ENCODE measurements at places on chromosomes 1 and 21. TPM values are rescaled to one million over a fixed set of nuclear protein-coding genes. Genes with fewer than 3 reads are reported as not detected.

GJC2 gene
- 1.3 TPM for total RNA-seq

APCS gene
- total RNA-seq, result not detected

RAB25 gene
- total RNA-seq, result not detected

LGR6 gene
- total RNA-seq, result 2.6 TPM

COG2 gene
- 33.4 TPM for total RNA-seq

SLC25A24 gene
- total RNA-seq, result 45.1 TPM

SPRR3 gene
- total RNA-seq, result not detected

BEND5 gene
- total RNA-seq, result 3.2 TPM

ADAMTS4 gene
- 4.8 TPM for total RNA-seq

PPM1J gene
- total RNA-seq, result 5.3 TPM

UBE2U gene
- not detected for total RNA-seq

CD1D gene
- total RNA-seq, result 1.8 TPM

DNAH14 gene
- total RNA-seq, result 6.1 TPM

RSBN1 gene
- 25.1 TPM for total RNA-seq

VWA5B1 gene
- total RNA-seq, result 0.29 TPM

MAPKAPK2 gene
- total RNA-seq, result 69.2 TPM

RASAL2 gene
- total RNA-seq, result 40.5 TPM

LCE2A gene
- not detected for total RNA-seq

S100A7 gene
- total RNA-seq, result not detected

SPEN gene
- 56.6 TPM for total RNA-seq

LELP1 gene
- total RNA-seq, result not detected

CD52 gene
- 8.3 TPM for total RNA-seq

CELF3 gene
- total RNA-seq, result not detected

TNNT2 gene
- 2.6 TPM for total RNA-seq

GRCh38 chr1:87542697-87543096 lies 214.0 kb downstream of the LMO4 start:
- DNase-seq, result no peak

DNA sequence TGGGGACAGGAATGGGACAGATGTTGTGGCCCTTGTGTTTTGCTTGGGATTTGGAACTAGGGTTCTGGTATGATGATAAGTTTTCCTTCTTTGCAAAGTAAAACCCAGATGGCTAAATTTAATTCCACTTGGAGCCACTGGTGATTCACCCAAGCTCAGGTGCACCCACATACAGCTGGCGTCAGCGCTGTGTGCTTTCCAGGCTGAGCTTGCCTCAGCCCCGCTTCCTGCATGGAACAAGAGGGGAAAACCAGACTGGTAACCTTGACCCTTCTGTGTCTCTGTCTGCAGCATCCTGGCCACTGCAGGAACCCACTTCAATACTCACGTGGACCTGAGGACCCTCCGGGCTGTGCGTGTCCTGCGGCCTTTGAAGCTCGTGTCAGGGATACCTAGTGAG lies 94.2 kb downstream of the CACNA1E start:
- DNase-seq, result no peak

DNA sequence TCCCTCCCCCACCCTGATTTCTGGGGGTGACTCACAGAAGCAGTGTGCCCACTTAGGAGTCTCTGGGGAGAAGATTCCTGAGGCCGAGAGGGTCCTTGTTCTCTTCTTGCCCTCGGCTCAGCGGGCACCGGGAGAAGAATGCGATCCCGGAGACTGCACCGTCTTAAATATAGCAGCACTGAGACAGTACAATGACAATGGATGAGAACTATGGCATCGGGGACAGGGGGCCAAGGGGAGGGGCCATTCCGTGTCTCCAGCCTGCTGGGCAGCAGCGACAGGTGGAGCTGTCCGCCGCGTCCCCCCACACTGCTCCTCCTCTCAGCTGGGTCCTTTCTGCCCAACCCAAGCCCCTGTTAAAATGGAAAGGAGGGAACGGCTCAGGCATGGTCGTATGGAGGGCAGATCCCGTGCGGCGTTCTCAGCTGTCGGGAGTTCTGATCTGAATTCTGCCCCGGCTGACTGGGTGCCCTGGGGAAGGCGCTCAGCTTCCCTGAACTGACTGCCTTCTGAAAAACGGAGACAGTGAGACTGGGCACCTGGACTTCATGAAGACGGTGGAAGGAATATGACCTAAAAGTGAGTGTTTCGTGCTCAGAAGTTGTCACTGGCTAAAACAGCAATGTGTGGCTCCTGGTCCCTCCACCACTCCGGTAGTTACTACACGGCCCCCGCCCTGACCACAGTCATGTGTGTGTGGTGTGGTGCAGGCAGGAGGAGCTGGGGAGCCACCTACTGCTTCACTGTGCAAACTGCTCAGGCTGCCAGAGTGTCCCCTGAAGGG lies at the start of gene MYOM3:
Gene MYOM3 (minus strand): TSS at position 140 of the 784 bp plus-strand sequence. CDS start 3,499 bp downstream, outside the sequence.
- DNase-seq, result peak; percentile 66

- DNase-seq, result peak; percentile 67
These were observed at the start of gene CSF1 for GRCh38 chr1:109910123-109910962. TSS of gene CSF1 (plus strand) at chr1:109910849. CDS start at chr1:109911024, 175 bp downstream.

- DNase-seq, result no peak
These were observed 1.9 kb downstream of the FBXO2 start for GRCh38 chr1:11652203-11652780.

GRCh38 chr1:111679541-111679940 lies 59.7 kb downstream of the INKA2 start:
- DNase-seq, result no peak

DNA sequence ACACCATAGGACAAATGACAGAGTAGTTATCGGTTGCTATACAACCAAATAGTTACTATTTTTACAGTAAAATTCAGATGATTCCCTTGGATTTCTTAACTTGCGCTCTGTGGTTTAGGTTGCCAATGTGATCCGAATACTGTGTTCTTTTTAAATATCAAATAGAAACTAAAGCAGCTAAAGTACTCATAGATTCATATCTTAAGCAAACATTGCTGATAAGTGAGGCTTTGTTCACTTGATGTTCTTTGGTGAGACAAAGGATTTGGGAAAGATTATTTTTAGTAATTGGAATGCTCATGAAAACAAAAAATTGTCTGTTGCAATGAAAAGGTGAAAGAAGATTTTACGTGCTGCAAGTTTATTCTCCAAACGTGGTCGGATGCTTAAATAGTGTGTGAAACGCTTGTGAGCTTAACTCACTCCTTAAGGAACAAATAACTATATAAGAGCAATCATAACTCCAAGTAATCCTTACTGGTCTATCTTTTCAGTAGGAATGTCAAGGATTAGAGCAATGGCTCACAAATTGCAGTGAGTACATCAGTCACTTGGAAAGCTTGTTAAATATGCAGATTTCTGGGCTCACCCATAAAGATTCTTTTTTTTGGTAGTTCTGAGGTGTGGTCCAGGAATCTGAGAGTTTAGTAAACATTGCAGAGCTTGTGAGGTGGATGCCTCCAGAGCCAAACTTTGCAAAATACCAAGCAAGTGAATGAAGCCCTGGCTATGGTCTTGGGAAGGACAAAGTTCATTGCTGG lies 31.8 kb upstream of the PDC start:
- no peak for DNase-seq

GRCh38 chr1:21323091-21323490 lies 32.8 kb upstream of the ECE1 start:
- no peak for DNase-seq

DNA sequence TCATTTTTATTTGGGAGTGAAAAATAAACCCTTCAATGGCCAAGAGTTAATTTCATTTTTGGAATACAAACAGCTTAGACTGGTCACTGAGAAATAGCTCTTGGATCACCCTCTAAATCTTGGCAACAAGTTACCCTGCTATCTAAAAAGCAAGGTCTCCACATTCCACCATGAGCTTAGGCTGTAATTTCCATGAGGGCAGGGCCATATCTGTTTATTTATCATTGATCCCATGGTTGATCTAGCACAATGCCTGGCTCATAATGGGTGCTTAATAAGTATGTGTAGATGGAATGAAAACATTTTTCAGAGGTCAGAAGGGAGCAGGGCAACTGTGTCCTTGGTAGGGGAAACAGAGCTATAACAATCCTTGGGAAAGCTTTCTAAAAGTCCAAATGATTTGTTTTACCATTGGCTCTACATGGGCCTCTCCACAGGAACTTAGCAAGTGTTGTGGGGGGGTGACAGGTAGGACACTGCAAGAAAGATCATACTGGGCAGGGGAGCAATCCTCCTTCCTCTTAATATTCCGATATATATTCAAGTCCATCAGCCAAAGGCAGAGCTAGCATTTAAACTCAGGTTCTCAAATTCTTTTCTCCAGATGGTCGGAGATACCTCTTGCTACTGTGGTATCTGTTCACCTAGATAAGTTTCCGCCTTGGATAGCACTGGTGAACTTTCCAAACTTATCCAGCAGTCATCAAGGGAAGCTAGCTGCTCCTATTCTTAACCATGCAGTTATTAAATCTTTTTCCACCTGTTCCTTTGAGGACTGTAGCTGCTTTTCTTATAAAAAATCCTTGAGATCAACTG lies 53.1 kb upstream of the PTCH2 start:
- no peak for DNase-seq

DNA sequence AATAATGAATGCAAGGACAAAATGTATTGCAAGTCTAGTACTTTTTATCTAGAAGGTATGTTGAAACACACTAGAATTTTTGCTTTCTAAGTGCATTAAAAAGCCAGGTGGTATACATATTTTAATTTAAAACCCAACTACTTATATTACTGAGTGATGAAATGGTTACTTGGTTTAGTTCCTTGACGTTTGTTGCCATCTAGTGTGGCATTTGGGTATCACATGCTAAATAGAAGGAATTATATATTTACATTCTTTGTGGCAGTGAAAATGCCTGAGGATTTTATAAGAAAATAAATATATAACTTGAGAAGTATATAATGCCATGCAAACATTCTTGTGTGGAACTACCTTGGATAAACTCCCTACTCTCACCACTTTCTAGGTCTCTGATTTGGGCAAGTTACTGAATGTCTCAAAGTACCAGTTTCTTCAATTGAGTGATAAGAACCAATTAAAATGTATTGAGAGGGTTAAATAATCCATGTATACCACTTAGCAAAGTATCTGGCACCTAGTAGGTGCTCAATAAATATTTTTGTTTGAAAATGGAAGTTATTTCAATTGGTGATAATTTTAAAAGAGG lies 69.6 kb downstream of the SDCCAG8 start:
- DNase-seq, result no peak

GRCh38 chr1:6438047-6438525 lies 13.5 kb downstream of the ESPN start:
- DNase-seq, result no peak

- no peak for DNase-seq
These were observed 24.1 kb downstream of the SMYD3 start for GRCh38 chr1:246482805-246483568.

DNA sequence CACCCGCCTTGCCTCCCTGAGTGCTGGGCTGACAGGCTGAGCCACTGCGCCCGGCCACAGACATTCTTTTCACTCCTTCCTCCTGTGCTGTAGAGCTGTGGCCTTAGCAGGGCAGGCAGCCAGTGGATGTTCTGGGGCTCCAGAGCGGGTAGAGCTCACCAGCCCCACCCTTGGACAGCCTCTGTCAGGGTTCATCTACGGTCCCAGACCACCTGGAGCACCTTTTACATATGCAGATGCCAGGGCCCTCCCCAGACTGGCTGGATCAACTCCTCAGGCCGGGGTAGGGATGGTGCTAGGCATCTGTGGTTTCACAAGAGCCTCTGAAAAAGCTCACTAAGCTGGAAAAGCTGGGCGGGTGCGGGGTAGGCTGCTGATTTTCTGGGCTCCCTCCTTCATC lies 4.6 kb downstream of the ATP13A2 start:
- DNase-seq, result no peak

- DNase-seq, result no peak
These were observed 29.4 kb downstream of the CLDN14 start for GRCh38 chr21:36450511-36450910.

- peak; percentile 60 for DNase-seq
These were observed 15.1 kb upstream of the THRAP3 start for GRCh38 chr1:36208978-36209703.

- no peak for DNase-seq
These were observed 45.6 kb upstream of the PGD start for GRCh38 chr1:10353282-10353681.

GRCh38 chr1:150846473-150847146 lies 29.8 kb downstream of the ARNT start:
- DNase-seq, result no peak

- DNase-seq, result no peak
These were observed 128.0 kb downstream of the USP25 start for GRCh38 chr21:15857740-15858139.

DNA sequence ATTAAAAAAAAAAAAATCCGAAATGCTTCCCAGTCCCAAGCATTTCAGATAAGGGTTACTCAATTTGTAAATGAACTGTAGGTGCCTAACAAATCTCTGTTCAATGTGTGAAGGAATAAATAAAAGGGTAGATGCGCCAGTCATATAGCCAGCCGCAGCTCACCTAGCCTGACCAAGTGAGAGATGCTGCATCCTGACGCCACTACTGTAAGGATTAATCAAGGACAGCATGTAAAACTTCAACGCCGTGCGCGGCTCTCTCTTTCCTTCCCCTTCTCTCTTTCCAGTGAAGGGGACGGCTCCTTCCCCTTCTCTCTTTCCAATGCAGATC lies 441 bp downstream of the PPT1 start:
- no peak for DNase-seq

GRCh38 chr21:26391166-26391565 lies 181.9 kb downstream of the CYYR1 start:
- DNase-seq, result no peak

DNA sequence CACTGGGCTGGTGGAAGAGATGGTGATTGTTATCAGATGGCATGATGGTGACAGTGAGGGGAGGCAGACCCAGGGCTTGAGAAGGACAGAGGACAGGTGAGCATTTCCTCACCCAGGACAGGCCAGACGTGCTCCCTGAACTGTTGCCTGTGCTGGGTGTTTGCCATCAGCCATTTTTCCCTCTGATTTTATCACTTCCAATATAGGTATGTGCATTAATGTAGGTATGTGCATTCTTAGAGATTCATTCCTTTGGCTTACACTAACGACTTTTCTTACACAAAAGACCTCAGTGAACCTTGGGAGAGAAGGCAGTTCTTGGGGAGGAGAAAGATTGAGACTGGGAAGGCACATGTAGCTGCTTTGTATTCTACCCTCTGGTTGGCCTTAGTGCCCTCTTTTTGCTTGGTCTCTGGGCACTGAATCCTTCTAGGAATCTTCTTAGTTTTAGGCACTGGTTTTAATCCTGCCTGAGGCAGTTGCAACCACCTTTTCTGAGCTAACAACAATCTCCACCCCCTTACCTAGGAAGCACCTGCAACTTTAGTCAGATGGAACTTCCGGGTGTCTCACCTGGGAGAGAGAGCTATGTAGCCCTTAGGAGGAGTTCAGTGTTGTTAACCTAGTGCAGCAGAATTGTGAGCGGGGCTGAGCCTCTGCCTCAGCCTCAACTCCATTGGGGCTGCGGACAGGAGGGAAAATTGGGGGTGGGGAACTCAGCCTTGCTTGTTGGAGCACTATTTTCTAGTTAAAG lies 30.9 kb downstream of the C1orf116 start:
- no peak for DNase-seq

DNA sequence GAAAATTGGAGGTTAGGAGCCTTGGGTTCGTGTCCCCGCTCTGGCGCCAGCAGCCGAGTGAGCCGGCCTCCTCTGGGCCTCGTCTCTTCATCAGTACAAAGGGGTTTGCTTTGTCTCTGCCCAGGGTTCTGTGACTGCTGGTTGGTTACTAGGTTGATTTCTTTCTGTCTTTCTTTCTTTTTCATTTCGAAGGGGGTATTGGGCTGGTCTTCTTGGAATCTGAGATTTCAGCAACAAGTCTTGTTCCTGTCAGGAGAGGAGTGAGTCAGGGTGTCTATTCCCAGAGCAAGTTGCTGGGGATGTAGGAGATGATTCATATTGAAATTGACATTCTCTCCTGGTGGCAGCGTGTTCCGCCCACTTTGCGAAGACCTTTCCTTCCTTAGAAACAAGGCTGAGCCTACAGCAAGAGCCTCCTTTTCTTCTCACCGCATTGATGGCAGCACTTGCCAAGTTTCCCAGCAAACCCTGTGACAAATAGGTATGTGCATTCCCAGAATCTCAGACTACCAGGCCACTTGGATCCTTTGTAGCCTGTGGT lies 79.2 kb downstream of the MAN1C1 start:
- no peak for DNase-seq
